ENCODE measurements at places on chromosomes 5 and 9.

- no peak for DNase-seq
Observed at GRCh38 chr5:143164557-143164956, 238.9 kb downstream of the NR3C1 start.

GRCh38 chr5:68214482-68215207, 911 bp upstream of the PIK3R1 start:
- DNase-seq = no peak

DNA sequence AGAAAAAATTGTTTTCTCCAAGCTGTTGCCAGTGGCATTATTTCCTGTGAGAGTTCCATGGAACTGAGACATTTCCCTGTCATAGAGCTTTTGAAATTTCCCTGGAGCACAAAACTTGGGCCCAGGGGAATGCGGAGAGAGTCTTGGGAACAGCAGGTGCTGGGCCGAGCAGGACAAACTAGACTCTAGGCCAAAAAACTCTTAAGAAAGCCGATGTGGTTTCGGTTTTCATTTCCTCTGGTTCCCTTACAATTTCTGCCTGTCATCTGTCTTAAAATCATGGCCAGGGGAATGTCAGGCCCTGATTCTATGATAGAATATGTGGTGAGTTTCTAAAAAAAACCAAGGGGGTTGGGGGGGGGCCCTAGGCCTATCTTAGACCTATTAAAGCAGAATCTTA, 4.6 kb downstream of the SLC35A4 start:
- DNase-seq = no peak

GRCh38 chr5:139549162-139549894, 11.8 kb upstream of the UBE2D2 start:
- DNase-seq = no peak
